Stimulated activated CD8-positive, alpha-beta memory T cell treated with anti-CD3 and anti-CD28 coated beads, Interleukin-15, amount 100 ng/mL, for 24 hours (primary cell): ENCODE measurements at places on chromosomes 7 and 10.

DNA sequence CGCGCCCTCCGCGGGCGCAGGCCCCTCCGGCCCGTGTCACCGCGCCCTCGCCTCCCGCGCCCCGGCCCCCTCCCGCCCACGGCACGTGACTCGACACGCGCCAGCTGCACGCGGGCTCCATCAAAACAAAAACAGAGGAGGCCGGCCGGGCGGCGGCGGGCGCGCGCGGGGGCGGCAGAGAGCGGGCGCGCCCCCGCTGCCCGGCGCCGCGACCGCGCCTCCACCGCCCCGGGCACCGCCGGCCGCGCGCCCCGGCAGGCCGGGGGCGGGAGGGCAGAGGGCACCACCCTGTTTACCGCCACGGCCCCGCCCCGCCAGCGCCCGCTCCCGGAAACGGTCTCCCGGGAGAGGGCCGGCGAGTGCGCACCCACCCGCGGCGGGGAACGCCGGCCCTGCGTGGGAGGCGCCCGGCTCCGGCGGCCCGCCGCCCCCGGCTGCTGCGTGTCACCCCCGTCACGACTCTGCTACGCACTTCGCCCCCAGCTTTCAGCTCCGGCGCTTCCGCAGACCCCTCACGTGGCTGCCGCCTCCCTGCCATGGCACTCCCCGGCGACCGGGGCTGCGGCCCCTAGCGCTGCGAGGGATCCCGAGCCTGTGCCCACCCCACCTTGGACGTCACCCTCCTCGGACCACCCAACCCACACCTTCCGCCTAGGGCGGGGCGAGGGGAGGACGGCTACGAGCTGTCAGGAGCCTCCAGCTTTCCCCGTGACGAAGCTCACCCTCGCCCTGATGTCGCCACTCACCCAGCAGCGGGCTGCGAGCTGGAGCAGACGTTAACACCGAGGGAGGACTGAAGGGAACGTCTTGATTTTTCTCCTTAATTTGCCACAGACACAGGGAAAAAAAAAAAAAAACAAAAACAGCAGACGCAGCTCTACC lies 221.6 kb upstream of the MKLN1 start:
- DNase-seq = peak; percentile 61

DNA sequence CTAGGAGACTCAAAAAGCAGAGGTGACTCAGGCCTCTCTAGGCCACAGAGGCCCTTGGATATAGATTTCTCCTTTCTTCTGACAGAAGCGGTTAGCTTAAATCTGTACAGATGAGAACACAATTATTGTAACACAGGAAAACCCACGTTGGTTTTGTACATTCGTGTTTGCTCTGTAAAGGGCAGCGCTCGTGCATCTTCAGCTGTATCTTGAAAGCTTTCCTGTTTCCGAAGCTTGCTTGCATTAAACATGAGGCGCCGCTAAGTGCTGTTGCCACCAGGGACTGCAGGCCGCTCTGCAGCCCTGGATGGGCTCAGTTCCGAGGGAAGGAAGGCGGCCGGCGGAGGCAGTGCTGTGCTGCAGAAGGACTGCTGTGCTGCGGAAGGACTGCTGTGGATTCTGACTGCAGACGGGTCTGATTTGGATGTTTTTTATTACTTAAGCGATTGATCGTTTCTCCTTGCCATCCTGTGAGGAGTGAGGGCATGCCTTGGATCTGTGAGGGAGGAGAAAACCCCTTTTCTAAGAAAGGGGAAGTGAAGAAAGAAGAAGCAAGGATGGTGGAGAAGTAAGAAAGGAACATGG lies 53.3 kb downstream of the FHIP2A start:
- no peak for DNase-seq

DNA sequence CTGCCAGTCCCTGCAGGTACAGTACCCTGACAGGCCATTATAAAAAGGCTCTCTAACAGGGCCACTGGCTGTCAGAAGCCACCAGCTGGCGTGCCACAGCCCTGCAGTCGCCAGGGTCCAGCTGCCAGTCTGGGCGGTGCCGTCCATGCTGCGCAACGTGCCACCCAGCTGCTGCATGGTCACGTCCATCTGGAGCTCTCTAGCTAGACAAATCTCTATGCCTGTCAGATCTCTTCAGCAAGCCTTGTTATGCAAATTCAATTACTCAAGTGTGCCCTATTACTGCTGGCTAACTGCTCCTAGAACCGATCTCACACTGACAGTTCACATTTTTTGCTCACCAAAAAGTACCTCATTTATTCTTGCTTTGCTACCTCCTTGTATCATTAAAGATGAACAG lies 75.9 kb downstream of the HIBADH start:
- no peak for DNase-seq

DNA sequence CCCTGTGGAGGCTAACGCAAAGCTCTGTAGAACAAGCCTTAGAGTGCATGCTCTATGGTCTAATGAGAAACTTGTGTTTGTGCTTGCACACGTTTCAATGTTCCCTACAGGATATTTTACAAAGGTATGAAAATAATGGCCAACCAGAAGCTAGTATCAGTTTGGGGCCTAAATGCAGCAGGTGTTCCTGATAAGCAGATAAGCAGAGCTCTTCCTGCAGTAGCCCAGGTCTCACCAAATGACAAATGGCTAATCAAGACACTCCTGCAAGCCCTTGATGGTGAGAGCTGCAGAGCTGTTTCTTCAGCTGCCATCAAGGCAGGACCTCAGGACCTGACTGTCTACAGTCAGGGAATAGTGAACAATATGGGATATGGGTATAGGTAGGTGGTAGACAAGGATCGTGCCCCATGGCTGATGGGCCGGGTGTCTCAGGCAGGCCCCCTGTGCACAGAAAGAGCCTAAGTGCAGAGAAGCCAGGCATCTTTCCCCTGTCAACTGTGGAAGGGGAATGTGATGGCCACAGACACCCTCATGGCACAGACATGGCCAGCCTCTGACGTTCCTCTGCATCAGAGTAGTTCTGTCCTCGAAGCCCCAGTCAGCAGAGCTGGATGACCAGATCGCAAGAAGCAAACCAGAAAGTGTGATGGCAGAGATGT lies 23.2 kb upstream of the RASSF4 start:
- no peak for DNase-seq

DNA sequence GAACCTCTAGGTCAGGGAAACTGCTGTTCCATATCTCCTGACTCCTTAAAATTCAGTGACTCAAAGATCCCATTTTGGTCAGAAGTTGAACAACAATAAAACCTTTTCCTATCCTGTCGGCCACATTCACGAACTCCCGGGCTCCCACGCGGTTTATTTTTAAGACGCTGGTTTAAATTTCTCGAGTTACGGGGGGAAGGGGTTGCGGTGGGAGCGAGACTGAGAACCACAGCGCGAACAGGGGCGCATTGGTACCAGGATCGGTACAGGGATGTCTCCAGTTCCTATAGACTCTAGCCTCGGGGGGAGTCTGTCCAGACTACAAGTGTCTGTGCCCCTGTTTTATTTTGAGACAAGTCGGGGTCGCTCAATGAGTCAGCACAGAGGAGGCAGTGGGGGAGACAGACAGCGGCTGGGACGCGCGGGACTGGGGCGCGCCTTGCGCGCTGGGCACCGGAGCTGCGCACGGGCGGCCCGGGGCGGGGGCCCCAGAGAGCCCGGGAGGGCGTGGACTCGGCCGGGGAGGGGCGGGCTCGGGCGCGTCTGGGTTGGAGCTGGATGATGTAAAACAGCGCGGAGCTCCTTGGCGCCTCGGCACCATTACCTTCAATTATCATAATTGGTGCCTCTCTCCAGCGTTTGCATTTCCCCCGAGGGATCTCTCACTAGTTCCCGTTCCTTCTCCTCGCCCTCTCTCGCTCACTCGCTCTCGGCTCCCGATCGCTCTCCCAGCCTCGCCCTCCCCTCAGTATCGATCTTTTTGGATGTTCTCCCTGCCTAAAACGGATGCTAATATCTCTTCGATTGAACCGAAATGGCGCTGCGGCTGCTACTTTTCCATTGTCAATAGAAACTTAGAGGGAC lies 8.7 kb upstream of the BAMBI start:
- DNase-seq = peak; percentile 28

GRCh38 chr10:93806903-93807302 lies 49.2 kb downstream of the LGI1 start:
- DNase-seq = no peak

DNA sequence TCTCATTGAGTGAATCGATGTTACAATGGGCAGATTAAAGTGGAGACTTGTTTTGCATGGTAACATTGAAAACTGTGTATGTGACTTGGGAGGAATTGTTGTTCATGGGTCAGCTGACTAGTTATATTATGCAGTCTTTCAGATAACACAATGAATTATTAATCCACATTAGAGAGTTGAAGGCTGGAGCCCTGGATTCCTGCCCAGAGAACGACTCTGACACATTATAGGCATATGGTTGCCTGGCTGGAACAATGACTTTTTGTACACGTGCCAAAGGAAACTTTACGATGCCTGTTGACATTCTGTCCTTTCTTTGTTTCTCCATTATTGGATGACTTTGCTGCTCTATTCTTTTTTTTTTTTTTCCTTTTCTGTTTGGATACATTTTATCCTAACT lies 52.3 kb upstream of the TMEM229A start:
- DNase-seq = no peak

GRCh38 chr7:120168066-120168465 lies 104.9 kb upstream of the KCND2 start:
- DNase-seq = no peak

- no peak for DNase-seq
These were observed 49.9 kb downstream of the COA1 start for GRCh38 chr7:43679210-43680068.
